NT2/D1 (cell line): ENCODE measurements at places on chromosomes 5 and 9.

GRCh38 chr5:32612134-32612888 lies 27.0 kb downstream of the SUB1 start:
- DNase-seq, result no peak

GRCh38 chr5:164742025-164742424 lies 1236.6 kb downstream of the MAT2B start:
- DNase-seq, result no peak

DNA sequence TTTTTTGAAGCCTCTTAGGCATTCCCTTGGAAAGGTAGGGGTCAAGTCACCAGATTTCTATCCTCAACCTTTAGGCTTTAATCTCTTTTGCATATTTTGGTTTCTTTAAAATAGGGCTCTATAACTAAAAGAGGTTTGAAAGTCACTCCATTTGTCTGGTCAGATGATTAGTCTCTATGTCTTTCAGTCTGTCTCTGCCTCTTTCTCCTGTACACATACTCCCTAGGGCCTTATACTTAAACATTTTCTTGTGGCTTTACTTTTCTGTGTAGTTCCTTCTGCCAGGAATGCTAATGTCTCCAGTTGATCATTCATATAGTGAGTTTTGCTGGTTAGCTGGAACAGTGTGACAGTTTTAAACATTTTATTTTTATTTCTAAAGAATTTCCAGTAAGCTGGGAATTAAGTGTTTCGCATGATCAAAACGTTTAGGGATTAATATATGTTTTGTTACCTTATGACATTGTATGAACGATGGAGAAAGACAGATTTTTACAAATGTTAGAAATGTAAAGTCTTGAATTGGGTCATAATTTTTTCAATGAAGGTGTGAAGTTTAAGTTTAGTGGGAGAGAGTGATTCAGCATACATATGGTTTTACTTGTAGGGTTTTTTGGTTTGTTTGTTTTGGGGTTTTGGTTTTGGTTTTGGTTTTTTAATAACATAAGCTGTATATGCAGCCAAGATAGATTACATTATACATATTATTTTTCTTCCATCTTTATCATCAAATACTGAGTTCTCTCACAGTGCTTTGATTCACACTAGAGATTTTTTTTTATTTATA lies 90.6 kb downstream of the ZCCHC7 start:
- DNase-seq, result no peak

DNA sequence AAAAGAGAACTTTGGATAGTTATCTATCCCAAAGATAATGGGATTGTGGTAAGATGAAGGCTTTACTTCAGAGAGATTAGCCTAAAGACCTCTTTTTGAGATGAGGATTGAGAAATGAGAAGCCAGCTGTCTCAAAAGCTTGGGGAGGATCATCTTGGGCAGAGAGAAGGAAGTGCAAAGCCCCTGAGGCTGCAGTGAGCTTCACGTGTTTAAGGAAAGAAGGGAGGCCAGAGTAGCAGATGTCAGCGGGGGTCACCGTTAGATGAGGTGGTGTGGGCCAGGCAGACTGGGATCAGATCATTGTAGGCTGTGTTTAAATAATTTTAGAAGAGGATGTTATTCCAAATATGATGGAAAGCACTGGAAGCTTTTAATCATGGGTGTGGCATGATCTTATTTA lies 270.1 kb downstream of the ARHGEF28 start:
- no peak for DNase-seq

DNA sequence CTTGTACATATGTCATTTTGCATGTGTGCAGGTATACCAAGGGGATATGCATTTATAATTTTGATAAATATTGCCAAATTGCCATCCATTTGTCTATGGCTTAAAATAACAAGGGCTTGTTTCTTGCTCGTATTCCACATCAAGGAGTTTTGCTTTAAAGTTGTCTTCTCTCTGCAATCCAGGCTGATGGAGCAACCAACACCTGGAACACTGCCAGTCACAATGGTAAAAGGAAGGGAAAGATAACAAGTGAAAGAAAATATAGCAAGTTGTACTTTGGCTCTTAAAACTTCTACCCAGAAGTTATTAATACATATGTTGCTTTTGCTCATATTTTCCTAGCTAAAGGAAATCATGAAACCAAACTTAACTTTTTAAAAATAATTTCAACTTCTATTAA lies 156.9 kb downstream of the UNC13B start:
- no peak for DNase-seq

GRCh38 chr5:155728146-155728856 lies 598.7 kb upstream of the SGCD start:
- peak; percentile 27 for DNase-seq

GRCh38 chr9:95129476-95130291 lies 187.8 kb downstream of the FANCC start:
- no peak for DNase-seq

DNA sequence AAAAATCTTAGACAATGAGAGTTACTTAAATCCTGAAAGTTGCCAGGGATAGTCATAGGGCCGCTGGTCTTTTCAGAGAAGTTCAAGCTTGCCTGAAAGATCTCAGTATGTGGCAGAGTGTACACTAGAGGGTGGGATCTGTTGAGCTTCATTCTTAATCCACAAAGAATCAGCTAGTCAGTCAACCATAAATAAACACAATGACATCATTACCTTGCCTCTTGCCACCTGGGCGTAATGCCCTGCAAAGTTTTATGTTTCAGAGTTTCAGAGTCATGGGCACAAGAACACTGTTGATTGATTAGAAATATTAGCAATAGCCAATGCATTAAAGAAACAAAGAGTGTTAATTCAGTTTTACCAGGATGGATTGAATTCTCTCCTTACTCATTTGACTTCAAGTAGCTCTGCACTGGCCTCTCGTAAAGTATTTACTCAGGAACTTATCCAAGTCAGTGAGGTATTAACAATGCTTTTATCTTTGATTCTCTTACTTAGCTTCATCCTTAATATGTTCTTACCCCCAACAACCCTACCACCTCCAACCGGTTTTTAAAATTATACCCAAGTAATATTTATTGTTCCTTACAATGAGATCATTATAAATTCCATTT lies 14.3 kb upstream of the ANXA1 start:
- no peak for DNase-seq

DNA sequence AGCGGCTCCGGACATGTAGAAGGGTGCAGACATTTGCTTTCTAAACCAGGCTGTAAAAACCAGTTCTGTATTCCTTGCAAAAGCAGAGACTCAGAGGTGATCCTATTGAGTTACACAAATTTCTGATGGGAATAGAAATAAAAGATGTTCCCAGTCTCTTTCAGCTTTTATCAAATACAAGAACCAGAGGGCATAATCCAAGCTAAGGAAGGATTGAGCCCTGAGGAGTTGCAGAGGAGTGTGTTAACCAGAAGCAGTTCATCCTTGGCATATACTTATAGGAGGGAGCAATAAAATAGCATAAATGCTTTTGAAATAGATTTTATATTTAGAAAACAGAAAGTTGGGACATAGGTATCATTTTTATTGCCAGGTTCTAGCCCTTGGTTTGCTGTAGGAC lies 75.3 kb downstream of the KIF4B start:
- DNase-seq, result no peak

GRCh38 chr9:130938652-130939404 lies at the start of gene FIBCD1:
Gene FIBCD1, minus strand, starts transcription at chr9:130939247. Its CDS starts 640 bp downstream, at chr9:130938607.
- no peak for DNase-seq

- no peak for DNase-seq
These were observed 281.5 kb upstream of the GRIA1 start for GRCh38 chr5:153209016-153209415.

DNA sequence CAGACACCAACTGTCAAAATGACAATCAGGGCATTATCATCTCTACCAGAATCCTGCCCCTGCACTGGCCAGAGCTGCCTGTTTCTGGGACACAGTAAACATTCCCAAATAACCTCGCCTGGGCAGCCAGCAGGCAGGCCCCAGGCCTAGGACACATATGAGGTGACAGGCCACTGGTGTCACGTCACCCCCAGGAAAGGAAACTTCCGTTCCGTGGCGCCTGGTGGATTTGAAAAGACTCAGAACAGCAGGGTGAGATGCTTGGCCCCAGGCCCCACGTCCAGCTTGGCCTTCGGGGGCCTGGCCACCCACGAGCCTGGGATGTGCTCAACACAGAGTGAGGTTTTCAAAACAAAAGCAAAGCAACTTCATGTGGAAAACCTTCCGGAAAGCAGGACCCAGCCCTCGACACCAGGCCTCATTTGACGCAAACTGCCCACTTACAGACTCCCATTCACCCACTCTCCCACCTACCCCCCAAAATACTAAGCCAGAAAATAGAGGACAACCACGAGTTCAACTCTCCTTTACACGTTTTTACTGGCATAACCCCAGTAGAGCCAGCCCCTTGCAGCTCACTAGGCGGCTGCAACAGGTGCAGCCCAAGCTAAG lies 1.2 kb downstream of the SEMA4D start:
- DNase-seq, result no peak
